Activated CD8-positive, alpha-beta memory T cell treated with anti-CD3 and anti-CD28 coated beads for 24 hours (primary cell): ENCODE measurements at places on chromosomes 2 and 18.

DNA sequence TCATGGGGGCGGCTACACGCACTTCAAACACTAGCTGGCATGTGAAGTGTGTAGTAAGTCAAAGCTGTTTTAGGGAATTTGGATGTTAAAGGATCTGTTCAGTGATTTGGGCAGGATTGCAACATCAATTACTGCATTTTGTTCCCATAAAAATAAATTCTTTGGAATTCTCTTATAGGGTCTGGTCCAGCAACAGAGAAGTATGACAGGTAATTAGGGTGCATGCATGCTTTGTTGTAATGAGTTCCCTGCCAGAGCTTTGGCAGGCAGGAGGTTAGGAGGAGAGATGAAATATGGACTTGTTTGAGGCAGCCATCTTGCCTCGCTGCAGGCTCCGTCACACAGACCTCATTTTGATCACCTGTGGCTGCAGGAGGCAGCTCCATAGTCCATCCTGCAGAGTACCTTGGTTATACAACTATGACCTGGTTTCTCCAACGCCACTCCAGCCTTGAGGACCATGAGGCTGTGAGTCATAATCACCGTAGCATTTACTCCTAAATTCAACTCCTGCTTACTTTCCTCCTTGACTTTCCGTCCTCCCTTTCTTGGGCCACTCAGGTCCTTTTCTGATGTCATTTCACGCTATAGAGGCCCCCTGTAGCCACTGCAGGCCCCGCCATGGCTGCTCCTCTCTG lies 26.5 kb upstream of the EML4 start:
- DNase-seq, result no peak

DNA sequence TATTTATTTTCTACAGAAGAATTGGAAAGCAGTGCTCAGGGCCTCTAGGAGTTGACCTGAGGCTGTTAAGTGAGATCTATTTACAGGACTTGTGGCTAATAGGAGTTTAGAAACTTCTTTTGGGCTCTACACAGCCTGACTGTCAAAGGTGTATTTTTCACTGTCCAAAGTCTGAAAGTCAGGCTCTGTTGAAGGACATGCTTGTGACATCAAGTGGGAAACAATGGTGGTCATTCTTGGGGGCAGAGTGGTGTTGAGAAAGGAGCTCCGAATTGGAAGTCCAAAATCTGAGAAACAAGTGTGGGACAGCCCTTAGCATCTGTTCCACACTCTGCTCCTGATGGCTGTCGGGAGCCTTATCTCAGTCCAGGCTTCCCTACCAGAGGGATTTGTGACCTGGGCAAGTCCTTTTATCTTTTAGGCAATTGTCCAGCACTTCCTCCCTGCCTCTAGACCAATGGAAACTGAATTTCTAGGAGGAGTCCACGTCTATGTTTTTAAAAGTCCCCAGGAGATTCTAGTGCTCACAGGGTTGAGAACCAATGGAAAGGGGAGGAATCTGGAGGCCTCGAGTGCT lies 76.4 kb downstream of the LIPG start:
- DNase-seq, result no peak

- no peak for DNase-seq
Measured at GRCh38 chr2:176997074-176997791, 215.4 kb upstream of the HNRNPA3 start.

- DNase-seq, result no peak
Measured at GRCh38 chr2:98496750-98497493, 52.3 kb downstream of the INPP4A start.

DNA sequence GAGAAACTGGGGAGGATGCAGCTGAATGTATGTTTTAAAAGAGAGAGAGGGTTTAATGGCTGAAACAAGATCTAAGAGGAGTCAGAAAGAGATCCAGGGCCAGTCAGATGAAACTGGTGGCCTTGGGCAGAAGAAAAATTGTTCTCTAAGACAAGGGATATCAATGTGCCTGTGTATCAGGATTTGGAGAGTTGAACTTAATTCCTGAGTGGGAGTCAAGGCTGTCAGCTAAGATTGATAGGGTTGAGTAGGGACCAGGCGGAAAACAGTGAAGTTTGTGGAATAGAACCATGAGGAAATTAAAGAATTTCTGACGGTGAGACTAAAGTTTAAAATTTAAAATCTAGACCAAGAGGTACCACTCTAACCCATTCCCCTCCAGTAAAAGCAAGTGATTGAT lies 199.2 kb downstream of the PARD3B start:
- no peak for DNase-seq

GRCh38 chr2:45627911-45628310 lies 16.8 kb upstream of the SRBD1 start:
- no peak for DNase-seq

DNA sequence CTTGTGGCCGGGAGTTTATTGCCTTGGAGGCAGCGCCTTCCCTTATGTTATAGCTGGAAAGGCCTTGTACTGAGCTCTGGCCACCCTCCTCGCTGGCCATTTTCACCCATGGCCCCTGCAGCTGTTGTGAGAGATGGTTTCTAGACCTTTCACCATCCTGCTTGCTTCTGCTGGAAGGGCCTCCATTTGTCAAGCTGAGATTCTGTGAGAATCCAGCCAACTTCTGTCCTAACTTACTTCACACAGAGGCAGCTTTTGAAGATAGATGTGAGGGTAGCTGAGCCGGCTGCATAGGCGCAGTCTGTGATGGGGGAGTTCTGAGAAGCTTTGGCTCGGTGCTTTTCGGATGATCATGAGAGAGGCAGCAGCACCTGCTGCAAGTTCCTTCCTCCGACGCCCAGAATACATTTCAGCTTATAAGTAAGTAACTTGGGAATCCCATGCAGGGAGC lies 8.7 kb downstream of the CTIF start:
- DNase-seq, result no peak

GRCh38 chr2:228798458-228799207 lies 472.5 kb downstream of the PID1 start:
- DNase-seq, result no peak
